ENCODE measurements at places on chromosomes 7 and 10.

DNA sequence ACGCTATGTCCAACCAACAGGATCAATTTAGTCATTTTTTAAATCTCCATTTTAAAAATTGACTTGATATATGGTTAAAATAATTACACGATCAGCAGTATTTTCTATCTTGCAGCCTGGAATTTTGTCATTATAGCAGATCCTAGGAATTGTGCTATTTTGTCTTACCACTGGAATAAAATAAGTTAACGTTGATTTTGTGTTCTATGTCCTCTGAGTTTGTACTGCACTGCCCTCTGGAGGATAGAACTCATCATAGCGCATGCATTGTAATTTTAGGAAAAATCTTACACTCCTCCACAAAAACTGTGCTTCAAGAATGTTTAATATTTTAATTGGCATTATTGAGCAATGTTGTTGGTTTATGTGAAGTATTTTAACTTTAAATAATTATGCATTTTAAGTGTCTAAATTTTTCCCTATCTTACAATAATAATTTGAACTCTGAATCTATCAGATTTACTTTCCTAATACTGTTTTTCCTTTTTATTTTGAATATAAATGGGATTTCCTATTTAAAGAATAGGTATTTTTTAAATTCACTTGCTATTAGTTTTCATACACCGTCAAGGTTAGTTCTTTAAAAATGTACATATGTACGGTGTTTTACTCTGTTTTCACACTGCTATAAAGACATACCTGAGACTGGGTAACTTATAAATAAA is 220.1 kb downstream of the PPP1R3A start:
- no peak for DNase-seq

- DNase-seq: no peak
These were observed 723.7 kb downstream of the SORCS1 start for GRCh38 chr10:106440767-106441166.

DNA sequence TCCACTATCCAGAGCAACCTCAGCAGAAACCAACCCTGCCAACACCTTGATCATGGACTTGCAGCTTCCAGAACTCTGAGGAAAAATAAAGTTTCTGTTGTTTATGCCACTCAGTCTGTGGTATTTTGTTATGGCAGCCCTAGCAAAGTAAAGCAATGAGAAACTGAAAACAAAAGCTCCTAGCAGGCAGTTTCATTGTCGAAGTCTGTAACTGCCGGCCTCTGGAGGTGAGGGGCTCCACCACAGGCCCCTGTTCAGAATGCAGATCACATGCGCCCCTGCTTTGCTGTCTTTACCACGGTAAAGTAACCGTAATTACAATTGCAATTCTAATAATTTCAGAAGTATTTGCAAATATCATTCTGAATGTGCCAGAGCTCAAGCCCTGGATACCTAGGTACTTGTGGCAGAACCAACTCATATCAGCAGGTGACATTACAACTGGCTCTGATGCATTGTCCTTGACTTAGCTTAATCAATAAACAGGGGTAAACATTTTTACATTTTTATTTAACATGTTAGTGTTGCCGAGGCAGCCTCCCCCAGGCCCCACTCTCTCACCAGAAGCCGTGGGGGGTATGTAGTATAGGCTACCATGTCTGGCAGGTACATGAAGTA is 193.2 kb downstream of the ELMO1 start:
- no peak for DNase-seq

DNA sequence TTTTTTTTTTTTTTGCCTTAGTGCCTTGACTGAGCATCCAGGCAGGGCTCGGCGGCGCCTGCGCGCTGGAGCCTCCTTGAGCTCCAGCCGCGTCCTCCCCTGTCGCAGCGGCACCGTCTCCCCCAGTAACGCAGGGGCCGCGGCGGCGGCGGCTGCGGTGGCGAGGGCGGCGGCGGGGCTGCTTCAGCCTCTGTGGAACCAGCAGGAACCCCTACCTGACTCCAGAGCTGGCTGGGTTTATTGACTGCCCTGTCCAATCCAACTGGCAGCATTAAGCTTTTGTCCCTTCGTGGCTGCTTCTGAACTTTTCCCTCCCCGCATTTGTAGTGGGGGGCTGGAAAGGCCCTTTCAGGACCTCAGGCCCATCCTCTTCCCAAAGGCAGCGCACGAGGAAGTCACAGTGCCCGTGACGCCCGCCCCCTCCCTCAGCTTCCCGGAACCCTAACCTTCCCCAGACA is at the start of gene GPR85:
Gene GPR85 (minus strand): TSS at position 397 of the 458 bp plus-strand sequence. CDS start 2,106 bp downstream, outside the sequence.
- DNase-seq: peak; percentile 87

DNA sequence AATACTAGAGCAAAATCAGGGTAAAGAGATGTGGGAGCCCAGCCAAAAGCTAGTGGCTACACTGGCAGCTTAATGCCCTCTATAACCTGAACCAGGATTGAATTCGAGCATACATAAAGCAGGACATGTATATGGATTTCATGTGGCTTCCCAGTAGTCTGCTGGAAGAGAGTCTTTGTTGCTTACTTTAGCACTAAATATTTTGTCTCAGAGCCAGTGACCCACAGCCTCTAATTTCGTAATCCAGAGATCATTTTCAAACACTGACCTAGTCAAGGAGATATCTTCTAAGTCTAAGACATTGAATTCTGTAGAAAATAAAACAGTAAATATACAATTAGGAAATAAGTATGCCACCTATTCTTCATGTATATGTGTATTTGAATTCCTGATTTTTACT is 64.2 kb upstream of the GNAI1 start:
- DNase-seq: no peak

DNA sequence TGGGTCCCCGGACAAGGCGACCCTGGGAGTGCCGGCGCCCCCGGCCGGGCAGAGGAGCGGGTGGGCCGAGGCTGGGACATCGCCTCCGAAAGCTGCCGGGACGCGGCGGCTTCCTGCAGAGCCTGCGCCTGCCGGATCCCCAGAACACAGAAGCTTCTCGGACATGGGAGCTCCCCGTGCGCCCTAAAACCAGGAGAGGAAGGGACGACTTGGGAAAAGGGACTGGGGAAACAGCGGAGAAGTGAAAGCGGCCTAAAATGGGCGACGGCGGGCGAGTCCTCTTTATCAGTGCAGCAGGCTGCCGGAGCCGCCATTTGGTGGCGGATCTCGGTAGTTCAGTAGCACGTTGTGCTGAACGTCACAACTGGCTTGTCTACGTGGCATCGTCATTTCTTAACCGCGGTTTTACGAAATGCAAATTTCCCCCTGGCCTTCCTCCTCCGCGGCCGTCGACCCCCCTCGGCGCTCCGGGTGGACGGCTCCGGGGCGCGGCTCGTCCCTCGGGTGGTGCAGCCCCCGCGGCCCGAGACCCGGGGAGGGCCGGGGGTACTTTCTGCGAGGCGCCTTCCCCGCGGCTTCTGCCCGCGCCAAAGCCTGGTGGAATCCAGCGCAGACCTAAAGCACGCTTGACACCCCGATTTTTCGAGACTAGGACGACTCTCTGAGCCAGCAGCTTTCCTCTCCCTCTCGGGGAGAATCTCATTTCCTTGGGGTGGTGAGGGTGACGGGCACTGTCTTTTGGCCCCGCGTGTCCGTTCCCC is 9.9 kb upstream of the SPAG6 start:
- no peak for DNase-seq

- peak; percentile 72 for DNase-seq
These were observed 12.9 kb upstream of the DENND2A start for GRCh38 chr7:140653319-140654108.

- DNase-seq: no peak
These were observed 70.2 kb downstream of the ABCC2 start for GRCh38 chr10:99852481-99853213.

DNA sequence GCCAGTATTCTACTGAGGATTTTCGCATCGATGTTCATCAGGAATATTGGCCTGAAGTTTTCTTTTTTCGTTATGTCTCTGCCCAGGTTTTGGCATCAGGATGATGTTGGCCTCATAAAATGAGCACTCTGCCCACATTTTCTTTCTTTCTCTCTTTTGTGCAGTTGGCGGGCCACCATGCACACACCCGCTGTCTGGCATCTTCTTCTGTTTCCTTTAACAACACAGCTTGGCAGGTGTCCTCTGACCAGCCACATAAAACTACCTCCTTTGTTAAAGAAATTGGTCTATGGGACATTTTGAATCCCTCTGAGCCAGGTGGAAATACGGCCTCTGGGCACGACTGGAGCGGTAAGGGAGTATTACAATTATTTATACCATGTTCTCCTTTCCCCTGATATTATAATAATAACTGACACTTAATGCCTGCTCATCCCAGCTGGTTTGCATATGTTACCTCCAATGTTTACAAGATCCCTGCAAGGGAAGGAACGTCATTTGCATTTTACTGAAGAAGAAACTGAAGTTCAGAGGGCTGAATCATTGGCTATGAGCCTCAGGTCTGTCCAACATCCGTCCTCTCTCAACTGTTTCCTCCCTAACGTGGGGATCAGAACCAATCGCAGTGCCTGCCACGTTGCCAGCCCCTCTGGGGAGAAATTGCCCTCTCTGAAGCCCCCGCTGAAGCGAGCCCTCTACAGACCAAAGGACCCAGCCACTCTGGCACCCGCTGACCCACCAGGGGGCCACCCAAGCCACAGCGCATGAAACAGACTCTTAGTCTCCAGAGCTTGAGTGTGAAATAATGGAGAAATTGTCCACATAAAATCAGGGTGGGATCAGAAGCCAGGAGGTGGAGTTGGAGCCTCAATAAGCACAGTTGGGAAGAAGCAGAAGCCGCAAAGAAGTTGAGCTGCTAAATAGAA is 125.0 kb upstream of the FOXK1 start:
- no peak for DNase-seq

DNA sequence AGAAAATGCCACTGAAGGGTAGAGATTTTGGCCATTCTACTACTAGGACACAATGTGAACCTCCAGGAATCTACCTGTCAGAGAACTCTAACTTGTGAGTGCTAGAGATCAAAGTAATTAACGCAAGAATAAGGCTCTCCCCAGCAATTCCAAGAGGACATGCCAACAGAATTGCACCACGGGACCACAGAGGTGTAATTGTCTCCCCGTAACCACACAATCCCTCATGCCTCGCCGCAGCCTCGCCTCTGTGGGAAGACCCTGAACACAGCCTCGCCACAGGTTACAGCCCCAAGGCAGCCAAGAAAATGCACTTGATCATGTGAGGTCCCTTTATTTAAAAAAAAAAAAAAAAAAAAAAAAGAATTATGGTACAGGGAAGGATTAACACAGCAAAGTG is 29.5 kb downstream of the CDCA7L start:
- DNase-seq: no peak

GRCh38 chr7:128933180-128933891 is 4.4 kb upstream of the IRF5 start:
- peak; percentile 85 for DNase-seq

DNA sequence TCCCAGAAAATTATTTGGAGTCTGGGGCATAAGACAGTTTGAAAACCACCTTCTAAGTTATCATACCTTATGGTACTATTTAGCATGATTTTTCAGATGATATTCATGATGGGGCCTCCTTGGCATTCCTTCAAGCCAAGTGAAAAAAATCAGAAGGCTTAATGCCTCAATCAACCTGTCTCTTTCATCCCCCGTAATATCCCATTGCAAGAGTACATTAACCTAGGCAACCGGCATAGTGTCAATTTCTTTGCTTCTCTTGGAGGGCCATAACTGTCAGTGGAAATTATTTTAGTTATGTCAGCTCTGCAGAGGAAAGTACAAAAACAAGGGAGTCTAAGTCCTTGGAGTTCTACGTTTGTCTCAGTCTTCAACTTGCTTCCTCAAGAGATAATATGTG is 43.4 kb downstream of the INHBA start:
- DNase-seq: no peak

- no peak for DNase-seq
These were observed 30.7 kb downstream of the ZNF777 start for GRCh38 chr7:149430192-149430591.

- DNase-seq: no peak
These were observed 4.3 kb upstream of the ABCC2 start for GRCh38 chr10:99777918-99778714.

- no peak for DNase-seq
These were observed 113.0 kb downstream of the ARID5B start for GRCh38 chr10:62014510-62014909.

DNA sequence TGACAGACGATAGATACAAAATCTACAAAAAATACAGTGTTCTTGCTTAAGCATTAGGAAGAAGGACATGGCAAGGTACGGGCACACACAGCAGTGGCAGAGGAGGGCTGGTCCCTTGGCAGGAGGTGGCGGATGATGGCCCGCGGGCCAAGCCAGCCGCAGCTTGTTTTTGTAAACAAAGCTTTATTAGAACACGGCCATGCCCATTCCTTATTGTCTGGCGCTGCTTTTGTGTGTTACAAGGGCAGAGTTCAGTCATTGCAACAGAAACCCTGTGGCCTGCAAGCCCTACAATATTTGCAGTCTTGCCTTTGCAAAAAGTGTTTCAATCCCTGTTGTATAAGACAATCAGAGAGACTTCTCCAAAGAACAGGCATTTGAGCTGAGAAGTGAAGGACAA is 30.7 kb downstream of the FGFR2 start:
- no peak for DNase-seq

GRCh38 chr7:108368466-108368865 is 87.8 kb downstream of the NRCAM start:
- DNase-seq: no peak

DNA sequence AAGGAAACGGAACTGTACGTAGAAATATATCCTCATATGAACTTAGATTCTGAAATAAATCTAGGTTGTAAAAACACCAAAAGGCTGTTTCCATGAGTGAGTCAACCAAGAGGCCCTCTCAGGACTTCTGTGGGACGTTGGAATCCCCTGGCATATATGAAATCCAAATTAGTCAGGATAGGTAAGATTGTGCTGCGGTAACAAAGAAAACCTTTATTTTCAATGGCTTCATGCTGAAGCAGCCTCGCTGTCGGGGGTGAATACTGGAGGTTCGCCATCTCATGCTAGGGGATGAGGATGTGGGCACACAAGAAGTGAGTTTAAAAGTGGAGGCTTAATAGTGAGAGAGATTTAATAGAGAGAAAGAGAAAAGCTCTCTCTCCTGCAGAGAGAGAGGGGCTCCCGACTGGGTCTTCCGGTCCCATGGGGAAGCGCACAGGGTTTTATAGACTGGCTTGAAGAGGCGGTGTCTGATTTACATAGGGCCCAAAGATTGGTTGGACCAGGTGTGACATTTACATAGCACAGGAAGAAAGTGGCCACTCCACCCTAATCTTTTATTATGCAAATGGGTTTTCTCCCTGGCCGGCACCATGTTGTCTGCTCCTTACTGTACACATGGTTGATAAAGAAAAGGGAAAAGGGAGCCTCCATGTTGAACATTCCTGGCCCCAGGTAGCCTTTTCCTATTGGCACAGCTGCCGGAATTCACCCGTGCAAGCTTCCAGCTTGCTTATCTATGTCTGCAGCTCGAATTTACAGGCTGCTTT is 52.3 kb upstream of the SEPHS1 start:
- DNase-seq: peak; percentile 9

DNA sequence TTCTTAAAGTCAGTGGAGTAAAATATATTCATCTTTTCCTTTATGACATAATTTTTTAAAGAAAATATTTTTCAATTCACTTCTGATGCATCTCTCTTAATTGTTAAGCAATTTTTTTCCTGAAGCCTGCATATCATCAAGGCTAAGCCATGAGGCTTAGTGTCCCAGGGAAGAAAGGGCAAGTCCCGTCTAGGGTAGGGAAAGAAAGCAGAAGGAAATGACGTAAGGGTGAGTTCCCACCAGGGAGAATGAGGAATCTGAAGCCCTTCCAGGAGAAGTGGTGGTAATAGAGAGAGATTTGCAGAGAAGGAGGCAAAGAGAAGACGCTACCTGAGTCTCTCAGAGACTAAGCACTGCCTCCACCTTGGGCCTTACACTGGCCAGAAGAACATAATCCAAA is 96.8 kb upstream of the NFE2L3 start:
- no peak for DNase-seq

- DNase-seq: no peak
These were observed 55.4 kb upstream of the PRSS1 start for GRCh38 chr7:142693911-142694310.
